ENCODE measurements at places on chromosomes 3 and 15.

DNA sequence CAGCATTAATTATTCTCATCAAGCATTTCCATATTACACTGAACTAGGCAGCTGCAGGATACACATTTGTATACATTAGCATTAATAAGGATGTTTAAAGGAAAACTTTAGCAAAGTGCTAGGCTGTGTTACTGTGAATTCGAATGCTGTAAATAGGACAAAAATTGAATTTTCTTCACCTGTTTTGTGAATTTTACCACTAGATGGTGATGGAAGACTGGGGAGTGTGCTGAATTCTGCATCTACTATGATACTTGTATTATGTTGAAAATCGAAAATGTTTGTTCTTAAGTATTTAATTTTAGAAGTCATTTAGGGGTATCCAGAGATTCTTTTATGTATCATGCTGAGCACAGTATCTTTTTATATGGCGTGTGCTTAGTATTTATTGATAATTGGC, 12.3 kb upstream of the P2RY14 start:
- no peak for DNase-seq

DNA sequence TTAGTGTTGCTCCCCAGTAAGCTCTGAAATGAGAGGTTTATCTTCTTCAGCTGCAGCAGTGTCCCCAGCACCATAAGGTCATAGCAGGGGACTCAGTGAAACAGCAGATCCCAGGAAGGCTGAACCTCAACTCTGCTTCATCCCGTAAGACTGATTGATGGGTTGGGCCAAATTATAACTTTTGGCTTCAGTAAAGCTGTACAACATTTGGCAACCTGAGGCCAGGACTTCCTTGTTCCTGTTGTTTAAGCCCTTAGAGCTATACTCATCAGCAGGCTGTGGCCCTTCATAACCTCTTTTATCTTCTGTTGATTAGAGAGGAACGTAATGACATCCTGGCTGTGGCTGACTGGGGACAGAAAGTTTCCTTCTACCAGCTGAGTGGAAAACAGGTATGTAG, 29.0 kb downstream of the IFT122 start:
- no peak for DNase-seq

DNA sequence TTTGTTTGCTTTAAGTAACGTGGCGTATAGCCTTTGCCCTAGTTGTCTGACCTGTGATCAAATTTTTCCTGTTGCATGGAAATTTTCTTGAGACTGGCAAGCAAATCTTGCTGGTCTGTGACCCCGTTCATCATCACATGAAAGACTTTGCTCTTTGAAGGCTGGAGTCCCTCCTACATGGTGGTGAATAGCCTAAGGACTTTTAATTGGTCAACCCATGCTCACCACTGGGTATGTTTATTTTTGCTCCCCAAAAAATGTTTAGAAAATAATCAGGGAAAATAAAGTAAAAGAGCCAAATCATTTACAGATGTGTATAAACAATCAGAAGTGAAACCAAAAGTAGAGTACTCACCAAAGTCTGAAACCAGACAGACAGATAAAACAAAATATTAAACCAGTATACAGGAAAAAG, 1075.3 kb upstream of the ALCAM start:
- no peak for DNase-seq

- DNase-seq: no peak
Measured at GRCh38 chr15:28096411-28096669, 2.8 kb downstream of the OCA2 start.

- no peak for DNase-seq
Measured at GRCh38 chr3:95272166-95272565, 1209.3 kb downstream of the NSUN3 start.

DNA sequence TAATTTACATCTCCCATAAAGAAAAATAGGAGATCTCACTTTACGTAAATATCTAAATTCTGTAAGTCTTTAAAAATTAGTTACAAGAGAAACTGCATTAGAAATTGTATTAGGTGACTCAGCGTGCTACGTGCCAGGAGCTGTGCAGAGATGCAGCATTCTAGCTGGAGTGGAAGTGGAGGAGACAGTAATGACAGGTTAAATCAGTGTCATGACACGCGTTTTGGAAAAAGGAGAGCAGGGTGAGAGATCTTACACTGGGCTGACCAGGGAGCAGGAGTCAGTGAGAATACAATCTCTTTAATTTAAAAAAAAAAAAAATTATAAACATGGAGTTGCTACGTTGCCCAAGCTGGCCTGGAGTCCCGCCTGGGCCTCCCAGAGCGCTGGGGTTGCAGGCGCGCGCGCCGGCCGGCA, 635 bp downstream of the TUBGCP5 start:
- DNase-seq: no peak

GRCh38 chr15:84904419-84904818, 20.0 kb downstream of the SLC28A1 start:
- DNase-seq: no peak

DNA sequence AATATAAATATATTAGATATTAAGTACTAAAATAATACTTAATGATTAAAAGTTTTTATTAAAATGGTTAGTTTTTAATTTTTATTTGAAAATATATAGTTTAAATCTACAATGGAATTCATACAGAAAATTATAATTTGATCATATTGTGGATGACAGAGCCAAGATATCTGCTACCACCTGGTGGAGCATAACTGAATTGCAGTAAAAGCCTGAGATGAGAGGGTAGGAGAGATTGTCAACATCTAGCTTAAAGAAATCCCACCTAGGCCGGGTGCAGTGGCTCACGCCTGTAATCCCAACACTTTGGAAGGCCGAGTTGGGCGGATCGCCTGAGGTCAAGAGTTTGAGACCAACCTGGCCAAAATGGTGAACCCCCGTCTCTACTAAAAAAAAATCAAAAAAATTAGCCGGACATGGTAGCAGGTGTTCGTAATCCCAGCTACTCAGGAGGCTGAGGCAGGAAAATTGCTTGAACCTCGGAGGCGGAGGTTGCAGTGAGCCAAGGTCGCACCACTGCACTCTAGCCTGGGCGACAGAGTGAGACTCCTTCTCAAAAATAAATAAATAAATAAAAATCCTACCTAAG, 25.1 kb upstream of the CSTA start:
- DNase-seq: no peak

GRCh38 chr3:159867372-159867771, 121.3 kb upstream of the IL12A start:
- no peak for DNase-seq

DNA sequence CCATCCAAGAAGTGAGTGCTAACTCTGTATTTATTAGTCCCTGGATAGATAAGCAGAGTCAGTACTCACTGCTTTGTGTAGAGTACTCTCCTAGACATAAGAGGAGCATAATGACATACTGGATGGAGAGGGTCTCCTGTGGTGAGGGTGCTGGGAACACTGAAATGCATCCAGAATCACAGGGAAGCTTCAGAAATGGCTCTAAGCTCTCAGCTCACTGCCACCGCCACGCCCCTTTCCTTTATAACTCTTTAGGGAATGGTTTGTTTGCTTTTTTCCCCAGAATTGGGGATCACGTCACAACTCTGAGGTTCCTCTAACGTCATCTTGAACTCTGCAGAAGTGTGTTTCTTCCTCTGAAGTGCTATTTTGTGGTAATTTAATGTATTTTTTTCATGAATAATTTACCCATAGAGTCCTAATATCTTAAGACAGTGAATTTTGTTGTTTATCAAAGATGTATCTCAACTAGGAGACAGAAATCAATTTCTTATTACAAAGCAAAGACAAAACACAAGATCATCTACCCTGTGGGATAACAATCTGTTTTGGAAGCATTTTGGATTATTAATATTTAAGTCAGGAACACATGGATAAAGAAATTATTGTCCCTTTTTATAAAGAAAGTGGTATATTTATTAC, 154.6 kb downstream of the PTPRG start:
- no peak for DNase-seq

DNA sequence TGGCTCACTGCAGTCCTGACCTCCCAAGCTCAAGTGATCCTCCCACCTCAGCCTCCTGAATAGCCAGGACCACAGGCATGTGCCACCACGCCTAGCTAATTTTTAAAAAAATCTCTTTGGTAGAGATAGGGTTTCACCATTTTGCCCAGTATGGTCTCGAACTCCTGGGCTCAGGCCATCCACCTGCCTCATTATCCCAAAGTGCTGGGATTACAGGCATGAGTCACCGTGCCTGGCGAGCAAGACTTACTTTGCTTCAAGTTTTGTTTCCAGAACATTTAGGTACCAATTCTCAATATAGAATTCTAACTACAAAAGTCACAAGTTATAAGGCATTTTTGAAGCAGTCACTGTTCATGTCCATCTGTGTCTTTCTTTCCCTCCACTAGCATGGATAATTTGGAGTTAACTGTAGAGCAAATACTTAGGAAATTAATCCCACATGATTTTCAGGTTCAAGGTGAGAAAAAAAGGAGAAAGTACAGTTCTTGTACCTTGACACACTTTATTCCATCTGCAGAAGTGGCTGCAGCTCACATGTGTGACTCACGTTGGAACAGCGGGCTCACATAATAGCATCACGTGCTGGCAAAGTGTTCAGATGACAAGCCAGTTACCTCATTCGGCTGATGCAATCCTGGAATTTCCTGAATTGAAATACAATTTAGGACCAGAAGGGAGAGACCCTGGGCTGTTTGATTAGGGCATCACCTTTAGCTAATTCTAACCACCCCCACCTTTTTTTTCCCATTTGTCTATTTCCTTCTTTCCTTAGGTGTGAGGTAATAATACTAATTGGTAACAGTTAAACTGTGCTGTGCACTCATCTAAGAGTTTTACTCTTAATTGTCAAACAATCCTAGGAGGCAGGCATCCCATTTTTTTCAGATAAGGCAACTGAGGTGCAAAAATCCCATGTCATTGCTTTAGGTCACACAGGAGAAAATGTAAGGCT, 46.9 kb upstream of the NEDD4 start:
- DNase-seq: no peak

- DNase-seq: no peak
Measured at GRCh38 chr15:65263313-65263712, 23.4 kb downstream of the PARP16 start.

DNA sequence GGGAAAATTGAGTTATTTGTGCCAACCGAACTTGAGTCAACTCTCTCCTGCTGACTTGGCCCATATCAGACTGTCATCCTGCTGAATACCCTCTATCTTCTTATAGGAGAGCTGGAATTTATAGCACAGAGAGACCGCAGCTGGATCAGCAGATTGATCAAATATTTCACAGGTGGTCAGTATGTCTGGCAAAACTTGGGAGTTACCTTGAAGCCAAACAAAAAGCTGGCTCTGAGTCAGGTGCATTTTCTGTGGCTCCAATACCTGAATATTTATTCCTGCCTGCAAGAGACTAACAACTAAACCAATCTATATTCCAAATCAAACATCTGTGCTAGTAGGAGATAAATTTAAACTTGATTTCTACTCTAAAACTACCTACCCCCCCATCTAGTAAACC, 752.1 kb upstream of the ALCAM start:
- no peak for DNase-seq

GRCh38 chr3:43095370-43095769, 10.5 kb downstream of the POMGNT2 start:
- no peak for DNase-seq

DNA sequence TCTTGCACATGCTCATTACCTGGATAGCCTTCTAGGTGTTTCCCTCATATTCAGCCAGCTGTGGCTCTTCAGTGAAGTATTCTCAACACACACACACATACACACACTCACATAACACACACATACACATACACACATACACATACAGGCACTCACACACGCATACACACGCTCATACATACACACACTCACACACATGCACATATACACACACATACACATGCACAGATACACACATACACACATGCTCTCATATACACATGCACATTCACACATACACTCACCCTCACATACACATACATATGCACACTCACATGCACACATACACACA, 41.2 kb downstream of the GRK7 start:
- DNase-seq: no peak

DNA sequence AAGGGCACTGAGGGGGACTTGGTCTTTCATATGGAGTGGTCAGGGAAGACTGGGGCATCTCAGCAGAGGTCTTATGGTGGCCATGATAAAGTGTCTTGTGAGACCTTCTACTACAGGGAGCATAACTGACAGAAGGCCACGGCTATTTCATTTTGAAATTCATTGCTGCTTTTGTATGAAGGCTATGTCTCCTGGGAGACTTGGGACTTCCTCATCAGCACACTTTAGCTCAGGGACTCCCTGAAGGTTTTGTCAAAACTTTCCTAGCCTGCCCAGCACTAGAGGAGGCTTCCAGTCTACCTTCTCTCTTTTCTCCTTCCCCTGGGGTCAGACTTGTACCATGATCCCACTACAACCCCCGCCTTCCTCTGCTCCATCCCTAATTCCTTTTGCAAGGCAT, 77.2 kb upstream of the RASGRF1 start:
- DNase-seq: no peak

DNA sequence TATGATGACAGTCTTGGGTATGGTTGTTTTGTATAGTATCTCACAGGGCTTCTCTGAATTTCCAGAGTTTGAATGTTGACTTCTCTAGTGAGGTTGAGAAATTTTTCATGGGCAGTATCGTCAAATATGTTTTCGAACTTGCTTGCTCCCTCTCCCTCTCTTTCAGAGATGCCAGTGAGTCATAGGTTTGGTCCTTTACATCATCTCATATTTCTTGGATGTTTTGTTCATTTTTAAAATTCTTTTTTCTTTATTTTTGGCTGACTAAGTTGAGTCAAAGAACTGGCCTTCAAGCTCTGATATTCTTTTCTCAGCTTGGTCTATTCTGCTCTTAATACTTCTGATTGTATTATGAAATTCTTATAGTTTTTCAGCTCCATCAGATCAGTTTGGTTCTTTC, 282.3 kb upstream of the NECTIN3 start:
- no peak for DNase-seq

DNA sequence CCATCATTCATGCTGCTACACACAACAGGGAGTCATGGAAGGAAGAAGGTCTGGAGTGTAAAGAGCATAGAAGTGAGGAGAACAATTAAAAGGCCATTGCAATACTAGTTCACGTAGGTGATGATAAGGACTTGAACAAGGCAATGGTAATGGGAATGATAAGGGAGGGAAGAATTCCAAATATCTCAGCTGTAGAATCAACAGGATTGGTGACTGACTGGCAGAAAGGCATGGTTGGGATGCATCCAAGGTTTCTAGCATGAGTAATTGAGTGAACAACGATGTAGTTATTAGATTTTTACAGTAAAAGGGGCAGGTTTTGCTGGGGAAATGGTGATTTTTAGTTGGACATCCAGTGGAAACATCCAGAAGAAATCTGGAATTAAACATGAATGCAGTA, 2.4 kb upstream of the SEC62 start:
- no peak for DNase-seq

DNA sequence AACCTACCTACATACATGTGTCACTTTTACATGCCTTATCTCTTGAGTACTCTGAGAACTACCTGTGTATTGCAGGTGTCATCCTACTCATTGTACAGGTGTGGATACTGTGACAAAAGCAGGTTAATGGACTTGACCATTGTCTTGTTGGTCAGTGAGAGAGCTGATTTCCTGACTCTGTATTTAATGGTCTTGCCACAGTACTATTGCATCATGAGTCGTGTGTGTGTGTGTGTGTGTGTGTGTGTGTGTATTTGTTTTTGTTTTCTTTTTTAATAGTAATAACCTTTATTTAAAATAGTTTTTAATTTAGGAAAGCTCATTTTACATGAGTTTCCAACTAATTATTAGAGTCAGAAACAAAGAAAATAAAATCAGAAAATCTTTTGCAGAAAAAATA, 7.7 kb downstream of the SELENOT start:
- DNase-seq: no peak

- no peak for DNase-seq
Measured at GRCh38 chr15:93144463-93145236, 55.6 kb upstream of the RGMA start.

GRCh38 chr3:185292238-185292637, 38.4 kb upstream of the EHHADH start:
- DNase-seq: no peak

All from stimulated activated CD8-positive, alpha-beta memory T cell treated with anti-CD3 and anti-CD28 coated beads, Interleukin-4, amount 100 ng/mL, for 4 hours (primary cell).